ENCODE measurements at places on chromosomes 12 and 14.
A peak's percentile ranks its signal among the peaks of the same experiment; 100 is the strongest.

DNA sequence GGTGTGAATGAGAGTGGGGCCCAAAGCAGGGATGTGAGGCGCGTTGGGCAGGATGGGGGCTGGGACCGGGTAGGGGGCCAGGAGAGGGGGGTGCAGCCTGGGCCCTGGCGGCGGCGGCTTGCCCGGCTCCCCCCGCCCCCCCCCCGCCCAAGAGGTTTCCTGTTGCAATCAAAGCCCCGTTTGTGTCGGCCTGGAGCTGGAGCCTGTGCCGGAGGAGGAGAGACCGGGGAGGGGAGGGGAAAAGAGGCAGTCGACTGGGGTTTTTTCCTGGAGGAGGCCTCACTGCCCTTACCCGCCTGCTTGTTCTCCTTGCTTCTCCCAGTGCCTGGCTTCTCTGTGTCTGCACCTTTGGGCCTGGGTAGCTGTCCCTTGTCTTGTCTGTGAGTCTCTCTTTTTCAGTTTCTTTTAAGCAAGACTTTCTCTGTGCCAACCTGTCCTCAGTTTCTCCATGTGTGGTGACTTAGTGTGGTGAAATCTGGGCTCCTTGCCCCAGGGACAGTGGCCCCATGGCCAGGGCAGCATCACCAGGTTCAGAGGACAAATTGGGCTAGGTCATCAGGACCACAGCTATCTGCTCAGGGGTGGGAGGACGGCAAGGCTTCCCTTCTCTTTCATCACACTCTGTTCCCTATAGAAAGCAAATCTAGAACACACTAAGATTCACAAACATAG lies 8.5 kb downstream of the RARG start:
- H3K36me3 ChIP-seq, result peaks cover 2% of the 10 kb centered on the region
- peaks cover 62% of the 10 kb centered on the region for H3K4me1 ChIP-seq

- no peak for DNase-seq
- no peak overlapping the region for H3K27ac ChIP-seq
- H3K36me3 ChIP-seq, result no peaks in the 10 kb centered on the region
- no peaks in the 10 kb centered on the region for H3K4me1 ChIP-seq
- H3K4me3 ChIP-seq, result no peak overlapping the region
- peaks cover 1% of the 10 kb centered on the region for H3K27me3 ChIP-seq
Measured at GRCh38 chr12:62679608-62680007, 213.0 kb downstream of the MON2 start.

DNA sequence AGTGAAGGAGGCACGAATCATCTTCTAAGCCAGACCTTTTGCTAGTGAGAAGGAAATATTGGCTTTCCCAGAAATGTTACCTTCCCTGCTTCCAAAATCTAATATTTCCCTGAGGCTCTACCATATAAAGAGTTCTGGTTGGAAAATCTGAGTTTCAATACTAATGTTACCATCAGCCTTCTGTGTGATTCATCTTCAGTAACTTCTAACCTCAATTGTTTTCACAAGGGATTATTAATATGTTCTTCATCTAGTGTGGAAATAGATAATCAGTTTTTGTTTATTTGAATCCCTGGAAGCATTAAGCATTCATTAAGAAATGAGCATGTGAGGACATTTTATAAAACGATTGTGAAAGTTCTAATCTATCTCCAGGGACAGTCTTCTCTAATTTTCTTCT lies 720.9 kb downstream of the AACS start:
- H3K27ac ChIP-seq, result no peak overlapping the region
- DNase-seq, result no peak
- no peaks in the 10 kb centered on the region for H3K27me3 ChIP-seq

GRCh38 chr12:15472036-15472435 lies 149.7 kb downstream of the PTPRO start:
- no peak for DNase-seq
- H3K4me3 ChIP-seq, result no peak overlapping the region
- no peak overlapping the region for H3K27ac ChIP-seq
- H3K4me1 ChIP-seq, result no peaks in the 10 kb centered on the region
- no peaks in the 10 kb centered on the region for H3K36me3 ChIP-seq

DNA sequence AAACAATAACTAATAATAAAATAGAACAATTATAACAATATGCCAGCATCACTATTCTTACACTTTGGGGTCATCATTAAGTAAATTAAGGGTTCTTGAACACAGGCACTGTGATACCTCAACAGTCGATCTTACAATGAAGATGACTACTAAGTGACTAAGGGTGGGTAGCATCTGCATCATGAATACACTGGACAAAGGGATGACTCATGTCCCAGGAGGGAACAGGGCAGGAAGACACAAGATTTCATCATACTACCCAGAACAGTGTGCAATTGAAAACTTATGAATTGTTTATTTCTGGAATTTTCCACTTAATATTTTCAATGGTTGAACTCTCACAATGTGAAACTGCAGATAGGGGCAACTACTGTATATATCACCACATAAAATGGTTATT lies 19.7 kb downstream of the TSPAN19 start:
- no peak overlapping the region for H3K27ac ChIP-seq
- no peaks in the 10 kb centered on the region for H3K4me1 ChIP-seq
- peaks cover 2% of the 10 kb centered on the region for H3K27me3 ChIP-seq
- no peak overlapping the region for H3K4me3 ChIP-seq
- no peaks in the 10 kb centered on the region for H3K36me3 ChIP-seq

- no peak overlapping the region for H3K27ac ChIP-seq
- H3K4me1 ChIP-seq, result no peaks in the 10 kb centered on the region
- H3K27me3 ChIP-seq, result no peaks in the 10 kb centered on the region
- H3K4me3 ChIP-seq, result no peak overlapping the region
- H3K36me3 ChIP-seq, result peaks cover 34% of the 10 kb centered on the region
Measured at GRCh38 chr12:50477241-50477832, 27.4 kb upstream of the DIP2B start.

- no peak overlapping the region for H3K4me3 ChIP-seq
- no peaks in the 10 kb centered on the region for H3K4me1 ChIP-seq
- H3K36me3 ChIP-seq, result no peaks in the 10 kb centered on the region
- H3K27ac ChIP-seq, result no peak overlapping the region
- peaks cover 15% of the 10 kb centered on the region for H3K27me3 ChIP-seq
Measured at GRCh38 chr14:53017837-53018236, 67.0 kb upstream of the FERMT2 start.

DNA sequence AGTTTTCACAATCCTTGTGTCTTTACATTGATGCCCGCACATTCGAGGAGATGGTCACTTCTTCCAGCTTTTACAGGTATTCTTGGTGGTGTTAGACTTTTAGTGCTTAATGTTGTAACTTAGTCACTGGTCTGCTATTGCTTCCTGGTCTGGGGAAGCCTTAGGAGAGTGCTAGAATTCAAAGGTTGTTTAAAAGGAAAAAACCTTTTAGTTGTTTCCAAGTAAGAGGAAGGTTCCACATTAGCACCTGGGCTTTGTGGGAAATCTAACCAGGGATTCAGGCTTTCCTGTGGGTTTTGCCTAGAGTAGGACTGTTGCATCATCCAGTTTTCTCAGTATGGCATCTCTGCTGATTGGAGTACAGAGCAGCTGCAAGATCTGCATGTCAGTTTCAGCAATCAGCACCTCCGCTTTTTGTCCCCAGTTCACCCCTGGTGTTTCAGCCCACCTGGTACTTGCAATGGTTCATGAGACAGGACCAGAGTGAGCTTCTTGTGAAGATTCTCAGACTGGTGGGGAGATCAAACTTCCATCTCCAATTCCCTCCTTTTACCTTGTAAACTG lies 44.0 kb upstream of the PLBD1 start:
- DNase-seq, result no peak
- H3K27me3 ChIP-seq, result no peaks in the 10 kb centered on the region
- H3K27ac ChIP-seq, result no peak overlapping the region
- H3K4me3 ChIP-seq, result no peak overlapping the region
- H3K4me1 ChIP-seq, result no peaks in the 10 kb centered on the region

DNA sequence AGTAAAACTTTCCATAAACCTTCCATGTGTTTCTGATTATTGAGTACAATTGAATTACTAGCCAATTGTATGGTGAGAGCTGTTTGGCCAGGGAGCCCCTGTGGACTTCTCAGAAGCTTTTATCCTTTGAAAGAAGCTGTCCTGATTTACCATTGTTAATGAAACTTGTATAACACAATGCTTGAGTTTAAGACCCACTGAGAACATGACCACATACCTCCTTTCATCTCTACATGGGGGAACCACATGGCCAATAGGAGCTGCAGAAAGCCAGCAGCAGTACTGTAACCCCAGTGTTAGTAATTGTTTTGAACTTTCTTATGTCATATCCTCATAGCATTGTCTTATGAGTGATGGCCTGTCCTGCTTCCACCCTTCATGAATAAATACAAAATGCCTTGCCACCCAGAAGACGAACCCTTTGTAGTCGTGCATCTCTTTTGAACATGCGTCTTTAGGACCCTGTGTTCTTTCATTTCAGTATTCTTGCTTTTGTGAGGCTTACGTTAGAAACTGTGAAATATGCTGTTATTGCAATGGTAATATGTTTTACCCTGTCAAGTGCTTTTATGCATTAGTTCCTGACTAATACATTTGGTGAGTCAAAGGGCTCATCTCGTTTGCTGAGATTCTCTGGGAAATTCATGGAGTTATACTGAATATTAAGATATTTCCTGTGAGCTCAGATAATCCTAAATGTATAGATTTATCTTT lies 815.7 kb downstream of the NRXN3 start:
- peaks cover 1% of the 10 kb centered on the region for H3K27me3 ChIP-seq
- no peak overlapping the region for H3K27ac ChIP-seq
- no peak for DNase-seq
- no peaks in the 10 kb centered on the region for H3K4me1 ChIP-seq
- no peaks in the 10 kb centered on the region for H3K36me3 ChIP-seq

DNA sequence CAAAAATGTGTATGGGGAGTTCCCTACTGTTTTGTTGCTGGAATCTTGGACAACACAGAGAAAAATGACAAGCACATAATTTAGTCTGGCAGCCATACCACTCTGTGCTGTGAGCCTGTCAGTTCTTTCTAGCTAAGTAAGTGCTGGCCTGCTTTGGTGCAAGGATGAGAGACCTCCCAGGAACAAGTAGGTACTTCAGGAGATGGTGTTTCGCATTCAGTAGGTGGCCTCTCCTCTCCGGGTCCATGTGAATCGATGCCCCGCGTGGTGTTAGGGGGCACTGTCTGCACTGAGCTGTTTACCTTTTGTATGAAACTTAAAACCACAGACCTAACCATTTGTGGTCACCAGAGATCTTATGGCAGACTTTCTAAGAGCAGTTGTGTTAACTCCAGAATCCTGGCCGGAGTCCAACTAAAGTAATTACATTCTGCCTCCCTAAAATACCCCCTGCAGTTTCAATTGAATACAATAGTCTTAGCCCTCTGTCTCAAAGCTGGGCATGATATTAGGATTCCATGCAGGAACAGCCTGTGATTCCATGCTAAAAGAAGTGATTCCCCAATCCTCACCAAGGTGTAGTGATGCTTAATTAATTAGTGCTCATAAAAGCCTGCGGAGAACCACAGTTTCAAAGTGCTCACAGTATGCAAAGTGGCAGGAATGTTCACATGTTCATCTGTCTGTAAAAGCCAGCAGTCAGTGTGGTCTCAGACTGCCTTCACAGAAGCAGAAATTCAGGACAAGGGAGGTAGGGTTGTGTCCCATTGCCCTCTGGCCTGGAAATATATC lies 64.2 kb downstream of the LLPH start:
- peaks cover 5% of the 10 kb centered on the region for H3K27me3 ChIP-seq
- no peak overlapping the region for H3K27ac ChIP-seq
- H3K36me3 ChIP-seq, result no peaks in the 10 kb centered on the region
- H3K4me3 ChIP-seq, result no peak overlapping the region

DNA sequence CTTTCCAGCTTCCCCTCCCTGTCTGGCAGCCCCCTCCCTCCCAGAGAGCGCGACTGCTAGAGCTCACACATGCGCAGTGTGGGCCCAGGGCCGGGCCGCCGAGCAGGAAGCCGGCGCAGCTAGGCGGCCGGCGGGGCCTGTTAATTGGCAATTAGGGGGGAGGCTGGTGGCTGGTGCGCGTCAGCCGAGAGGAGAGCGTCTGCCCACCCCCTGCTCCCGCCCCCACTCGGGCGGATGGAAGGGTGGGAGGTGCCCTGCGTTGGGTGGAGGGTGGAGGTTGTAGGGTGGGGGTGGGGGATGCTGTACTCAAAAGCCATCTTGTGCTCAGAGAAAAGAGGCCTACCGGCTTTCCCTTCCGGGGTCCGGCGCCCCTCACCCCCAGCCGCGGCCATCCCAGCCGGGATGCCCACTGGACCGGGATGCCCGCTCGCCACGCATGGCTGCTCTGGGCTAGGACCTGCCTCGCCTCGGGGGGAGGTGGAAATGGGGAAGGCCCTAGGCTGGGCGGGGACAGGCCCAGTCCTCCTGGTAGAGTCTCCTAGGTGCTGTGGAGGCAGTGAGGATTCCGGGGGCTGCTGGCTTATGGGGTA lies 9.2 kb downstream of the HOXC8 start:
- peak; percentile 84 for DNase-seq
- no peaks in the 10 kb centered on the region for H3K36me3 ChIP-seq
- no peak overlapping the region for H3K27ac ChIP-seq
- H3K4me3 ChIP-seq, result peak overlapping the region; percentile 76
- H3K27me3 ChIP-seq, result peaks cover 67% of the 10 kb centered on the region
- peaks cover 15% of the 10 kb centered on the region for H3K4me1 ChIP-seq

- H3K4me3 ChIP-seq, result no peak overlapping the region
- no peaks in the 10 kb centered on the region for H3K27me3 ChIP-seq
- H3K36me3 ChIP-seq, result peaks cover 7% of the 10 kb centered on the region
Measured at GRCh38 chr14:52412426-52412825, 98.3 kb downstream of the PTGER2 start.

GRCh38 chr14:73949752-73950734 lies at the start of the genes COQ6 and FAM161B:
Gene COQ6 (plus strand): TSS chr14:73950302. CDS start chr14:73950333, 31 bp downstream.
Gene FAM161B (minus strand): TSS chr14:73950094. CDS start chr14:73950026, 68 bp downstream.
- peak; percentile 96 for DNase-seq
- peaks cover 11% of the 10 kb centered on the region for H3K36me3 ChIP-seq
- H3K27me3 ChIP-seq, result no peaks in the 10 kb centered on the region
- H3K4me1 ChIP-seq, result peaks cover 12% of the 10 kb centered on the region
- peak within 1 kb of the TSS; percentile 92 for H3K4me3 ChIP-seq

DNA sequence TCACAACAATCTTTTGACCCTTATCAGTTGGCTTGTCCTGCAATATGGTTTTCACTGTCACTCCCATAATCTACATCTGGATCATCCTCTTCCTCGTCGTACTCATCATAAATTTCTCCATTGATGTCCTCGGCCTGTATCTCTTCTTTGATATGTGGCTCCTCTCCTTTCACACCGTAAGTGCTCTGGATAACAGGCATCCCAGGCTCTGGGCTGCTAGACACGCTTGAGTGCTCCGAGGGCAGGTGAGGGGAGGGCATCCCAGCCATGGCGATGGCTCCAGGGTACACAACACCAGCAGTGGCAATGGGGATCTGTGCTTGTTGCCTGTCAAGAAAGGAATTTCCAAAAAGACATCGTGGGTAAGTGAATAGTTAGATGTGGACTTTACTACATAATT lies 415.3 kb downstream of the SOX5 start:
- H3K36me3 ChIP-seq, result no peaks in the 10 kb centered on the region
- no peak for DNase-seq

GRCh38 chr14:50060871-50061663 lies 55.3 kb downstream of the VCPKMT start:
- H3K4me1 ChIP-seq, result peaks cover 71% of the 10 kb centered on the region
- no peaks in the 10 kb centered on the region for H3K27me3 ChIP-seq
- peaks cover 9% of the 10 kb centered on the region for H3K36me3 ChIP-seq

GRCh38 chr12:58530742-58531062 lies 389.6 kb downstream of the LRIG3 start:
- H3K4me1 ChIP-seq, result no peaks in the 10 kb centered on the region
- H3K27ac ChIP-seq, result no peak overlapping the region
- no peaks in the 10 kb centered on the region for H3K36me3 ChIP-seq
